ENCODE measurements at places on chromosomes 5 and 9.
A peak's percentile ranks its signal among the peaks of the same experiment; 100 is the strongest.

DNA sequence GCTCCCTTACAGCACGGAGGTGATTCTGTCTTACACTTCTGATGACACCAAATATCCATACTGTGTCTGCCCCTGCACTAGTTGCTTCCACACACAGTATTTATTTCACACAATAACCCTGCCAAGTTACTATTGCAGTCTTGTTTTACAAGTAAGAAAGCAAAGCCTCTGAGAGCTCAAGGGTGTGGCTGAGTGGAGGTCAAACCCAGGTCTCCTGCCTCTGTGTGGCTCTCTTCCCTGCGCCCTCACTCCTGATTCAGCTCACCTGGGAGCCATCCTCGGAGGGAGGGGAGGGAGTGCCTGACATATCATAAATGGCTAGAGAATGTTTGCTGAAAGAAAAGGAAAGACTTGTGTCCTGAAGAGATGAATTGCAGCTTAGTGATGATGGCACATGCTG is 41.0 kb downstream of the MVB12B start:
- DNase-seq, result no peak

GRCh38 chr9:21569721-21570120 is 87.6 kb upstream of the IFNE start:
- DNase-seq, result no peak

DNA sequence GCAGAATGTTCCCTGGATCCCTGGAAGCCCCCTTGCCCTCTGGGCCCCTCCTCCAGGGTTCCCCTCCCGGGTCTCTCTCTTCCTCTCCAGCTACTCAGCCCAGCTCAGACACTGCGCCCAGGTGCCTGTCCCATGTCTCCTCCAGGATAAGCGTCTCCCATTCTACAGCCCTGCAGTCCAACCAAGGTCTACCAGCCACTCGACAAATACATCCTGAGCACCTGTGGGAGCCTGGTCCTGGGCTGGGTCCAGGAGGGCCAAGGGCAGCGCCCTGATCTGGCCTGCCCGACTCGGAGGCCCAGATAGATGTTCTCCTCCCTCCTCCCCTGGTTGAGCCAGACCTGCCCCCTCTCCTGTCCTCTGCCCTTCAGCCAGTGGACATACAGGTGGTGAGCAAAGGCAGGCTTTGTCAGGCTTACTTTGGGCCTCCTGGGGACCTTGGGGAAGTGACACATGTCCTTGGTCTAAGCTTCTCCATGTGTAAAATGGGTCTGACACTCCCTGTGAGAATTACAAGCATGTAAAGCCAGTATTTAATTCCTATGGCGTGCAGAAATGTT is 1.4 kb downstream of the FLT4 start:
- DNase-seq, result no peak

GRCh38 chr9:12739014-12739652 is 35.7 kb upstream of the LURAP1L start:
- DNase-seq, result peak; percentile 12

DNA sequence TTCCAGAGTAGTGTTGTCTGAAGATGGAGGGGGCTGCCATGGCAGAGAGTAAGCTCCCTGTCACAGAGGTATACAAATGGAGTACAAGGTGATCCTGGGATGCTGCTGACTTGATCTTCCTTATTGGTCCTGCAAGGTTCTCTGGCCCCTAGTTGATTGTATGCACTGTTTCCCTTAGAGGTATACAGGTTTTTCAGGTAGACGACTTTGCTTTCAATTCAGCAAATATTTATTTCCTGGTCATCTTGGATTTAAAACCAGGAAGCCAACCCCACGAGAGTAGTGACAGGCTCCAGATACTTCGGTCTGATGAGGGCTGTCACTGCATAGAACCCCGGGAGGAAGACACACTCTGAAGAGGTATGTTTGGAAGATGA is 16.5 kb upstream of the TRIM14 start:
- DNase-seq, result no peak

DNA sequence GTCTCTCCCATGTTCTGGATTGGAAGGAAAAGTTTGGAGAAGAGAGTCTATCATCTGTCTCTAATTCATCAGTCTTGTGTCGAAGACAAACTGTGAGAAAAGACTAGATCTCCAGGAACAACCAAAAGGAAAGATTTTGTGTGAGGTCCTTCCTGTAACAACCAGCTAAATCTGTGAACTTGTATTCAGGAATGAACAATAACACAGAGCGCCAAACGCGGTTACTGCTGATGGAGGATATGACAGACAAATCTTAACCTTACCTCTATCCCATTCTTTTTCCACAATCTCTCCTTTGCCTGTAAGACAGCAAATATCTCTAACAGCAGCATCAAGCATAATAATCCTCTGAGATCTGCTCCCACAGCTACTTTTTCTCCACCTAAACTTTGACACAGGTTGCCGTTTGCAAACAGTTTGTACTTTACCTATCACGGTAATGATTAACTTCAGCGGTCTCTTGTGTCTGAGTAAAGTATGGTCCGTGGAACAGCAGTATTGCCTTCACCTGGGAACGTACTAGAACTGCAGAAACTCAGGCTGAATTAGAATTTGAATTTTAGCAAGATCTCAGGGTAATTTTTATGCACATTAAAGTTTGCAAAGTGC is 387.6 kb downstream of the ELAVL2 start:
- DNase-seq, result no peak

DNA sequence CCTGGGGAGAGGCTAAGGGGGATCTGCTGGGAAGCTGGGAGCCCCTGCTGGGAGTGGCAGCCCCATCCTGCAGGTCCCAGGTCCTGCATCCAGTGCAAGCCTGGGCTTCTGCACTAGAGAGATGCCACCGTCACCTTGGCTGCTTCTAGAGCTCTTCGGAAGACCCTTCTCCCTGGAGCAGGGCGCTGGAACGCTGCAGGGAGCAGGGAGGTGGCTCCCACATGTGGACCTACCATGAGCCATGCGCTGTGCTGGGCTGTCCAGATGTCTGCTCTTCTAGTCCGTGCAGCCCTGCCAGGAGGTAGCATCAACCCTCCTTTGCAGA is 90.9 kb upstream of the PHYKPL start:
- DNase-seq, result no peak

GRCh38 chr9:79089054-79089560 is 482.7 kb upstream of the TLE4 start:
- no peak for DNase-seq

DNA sequence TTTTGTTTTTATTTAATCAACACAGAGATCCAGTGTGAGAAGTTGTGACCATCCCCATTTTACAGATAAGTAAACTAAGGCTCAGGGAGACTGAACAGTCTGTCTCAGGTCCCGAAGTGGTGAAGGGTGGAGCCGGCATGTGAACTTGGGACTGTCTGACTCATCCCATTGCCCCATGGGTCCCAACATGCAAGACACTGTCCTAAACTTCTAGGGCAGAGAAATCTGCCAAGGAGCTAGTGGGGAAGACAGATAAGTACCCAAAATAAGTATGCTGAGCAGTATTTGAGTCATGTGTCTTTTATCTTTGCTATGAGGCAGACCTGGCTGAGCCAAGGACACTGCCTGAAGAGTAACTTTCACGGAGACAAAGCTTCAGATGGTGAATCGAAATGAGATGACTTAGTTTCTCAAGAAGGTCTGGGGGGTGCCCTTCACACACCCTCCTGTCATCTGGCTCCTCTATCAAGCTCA is 64.3 kb upstream of the SLC25A51 start:
- peak; percentile 68 for DNase-seq

DNA sequence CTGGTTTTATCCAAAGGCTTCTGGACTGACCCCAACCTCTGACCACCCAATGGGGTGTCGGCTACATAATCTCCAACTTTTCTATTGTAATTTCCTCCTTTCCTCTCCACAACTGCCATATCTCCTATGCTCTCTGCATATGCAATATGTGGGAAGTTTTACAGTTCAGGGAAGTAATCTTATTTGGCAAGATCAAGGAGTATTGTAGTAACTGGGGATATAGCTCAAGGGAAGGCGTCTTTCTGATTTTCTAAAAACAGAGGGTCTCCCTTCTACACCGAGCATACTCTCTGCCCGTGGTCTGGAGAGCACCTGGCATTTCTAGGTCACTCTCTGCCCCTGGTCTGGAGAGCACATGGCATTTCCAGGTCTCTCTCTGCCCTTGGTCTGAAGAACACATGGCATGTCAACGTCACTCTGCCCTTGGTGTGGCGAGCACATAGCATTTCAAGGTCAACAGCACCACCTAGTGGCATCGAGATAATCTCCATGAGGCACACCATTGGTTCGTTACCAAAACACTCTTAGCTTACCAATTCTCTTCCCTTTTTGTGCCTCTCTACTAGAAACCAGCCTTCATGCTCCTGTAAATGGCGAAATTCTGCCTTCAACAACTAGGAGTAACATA is 616.4 kb upstream of the NUDT12 start:
- DNase-seq, result peak; percentile 28

DNA sequence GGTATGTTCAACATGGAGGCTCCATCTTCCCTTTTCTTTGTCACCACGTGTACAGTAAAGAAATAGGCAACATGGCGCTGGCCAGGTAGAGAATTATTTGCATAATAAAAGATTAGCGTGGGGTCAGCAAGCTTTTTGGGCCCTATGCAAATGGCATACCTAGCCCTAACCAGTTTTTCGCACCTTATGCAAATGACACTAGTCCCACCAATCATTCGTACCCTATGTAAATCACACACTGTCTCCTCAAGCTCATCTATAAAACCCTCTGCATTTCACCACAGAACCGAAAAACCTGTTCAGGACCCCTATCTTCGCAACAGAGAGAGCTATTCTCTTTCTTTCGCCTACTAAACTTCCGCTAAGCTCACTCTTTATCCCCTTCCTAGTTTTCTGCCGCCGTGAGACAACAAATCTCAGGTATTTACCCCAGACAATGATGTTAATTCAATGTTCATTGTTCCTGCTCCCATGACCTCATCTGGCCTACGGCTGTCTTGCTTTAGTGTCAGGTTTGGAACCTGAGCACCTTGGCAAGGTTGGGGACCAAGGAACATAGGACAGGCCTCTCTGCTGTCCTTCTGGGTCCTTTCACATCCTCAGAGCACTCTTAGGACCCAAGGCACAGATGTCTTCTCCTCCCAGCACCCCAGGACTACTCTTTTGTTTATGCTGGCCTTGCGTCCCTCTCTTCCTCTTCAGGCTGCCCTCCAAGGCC is 180.7 kb upstream of the RAI14 start:
- DNase-seq, result no peak

- DNase-seq, result no peak
Measured at GRCh38 chr5:52725808-52726207, 61.9 kb upstream of the ITGA1 start.

DNA sequence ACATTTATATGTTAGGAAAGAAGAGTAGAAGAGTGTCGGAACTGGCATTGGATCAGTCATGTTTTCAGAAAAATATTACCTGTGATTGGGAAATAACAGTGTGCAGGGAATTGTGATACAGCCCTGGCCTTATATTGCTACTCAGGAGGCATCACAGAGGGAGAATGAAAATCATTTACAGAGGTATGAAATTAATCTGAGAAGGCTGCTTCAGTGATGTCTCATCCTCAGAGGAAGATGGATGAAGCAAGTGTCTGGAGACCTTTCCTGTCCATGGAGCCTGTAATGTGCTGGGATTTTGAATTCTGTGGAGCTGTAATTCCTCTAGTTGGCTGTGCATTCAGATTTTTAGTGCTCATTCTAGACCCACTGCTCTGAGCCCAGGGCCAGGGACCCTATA is 3.8 kb downstream of the ACTBL2 start:
- no peak for DNase-seq

GRCh38 chr5:159362220-159362619 is 31.9 kb upstream of the IL12B start:
- DNase-seq, result no peak

GRCh38 chr5:115661563-115661962 is 35.7 kb upstream of the TMED7 start:
- no peak for DNase-seq

GRCh38 chr5:171904886-171905285 is 101.6 kb downstream of the FBXW11 start:
- no peak for DNase-seq

DNA sequence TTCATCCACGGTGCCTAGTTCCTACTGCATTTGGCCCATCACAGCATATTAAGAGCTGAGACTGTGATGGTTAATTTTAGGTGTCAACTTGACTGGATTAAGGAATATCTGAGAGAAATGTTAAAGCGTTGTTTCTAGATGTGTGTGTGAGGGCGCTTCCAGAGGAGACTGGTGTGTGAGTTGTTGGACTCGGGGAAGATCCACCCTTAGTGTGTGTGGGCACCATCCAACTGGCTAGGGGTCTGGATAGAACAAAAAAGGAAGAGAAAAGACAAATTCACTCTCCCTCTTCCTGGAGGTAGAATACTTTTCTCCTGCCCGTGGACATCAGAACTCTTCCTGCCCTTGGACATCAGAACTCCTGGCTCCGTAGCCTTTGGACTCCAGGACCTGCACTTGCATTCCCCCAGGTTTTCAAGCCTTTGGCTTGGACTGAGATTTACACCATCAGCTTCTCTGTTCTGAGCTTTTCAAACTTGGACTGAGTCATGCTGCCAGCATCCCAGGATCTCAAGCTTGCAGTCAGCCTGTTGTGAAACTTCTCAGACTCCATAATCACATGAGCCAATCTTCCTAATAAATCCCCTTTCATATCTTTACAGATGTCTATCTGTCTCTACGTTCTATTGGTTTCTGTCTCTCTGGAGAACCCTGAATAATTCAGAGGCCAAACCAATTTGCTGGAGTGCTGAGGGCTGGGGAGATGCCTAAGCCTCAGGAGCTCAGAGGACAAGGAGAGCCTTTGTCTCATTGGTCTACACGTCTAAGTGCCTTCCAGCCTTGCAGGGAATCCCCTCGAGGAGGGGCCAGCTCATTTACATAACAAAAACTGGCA is 164.5 kb downstream of the DCP2 start:
- DNase-seq, result peak; percentile 87

DNA sequence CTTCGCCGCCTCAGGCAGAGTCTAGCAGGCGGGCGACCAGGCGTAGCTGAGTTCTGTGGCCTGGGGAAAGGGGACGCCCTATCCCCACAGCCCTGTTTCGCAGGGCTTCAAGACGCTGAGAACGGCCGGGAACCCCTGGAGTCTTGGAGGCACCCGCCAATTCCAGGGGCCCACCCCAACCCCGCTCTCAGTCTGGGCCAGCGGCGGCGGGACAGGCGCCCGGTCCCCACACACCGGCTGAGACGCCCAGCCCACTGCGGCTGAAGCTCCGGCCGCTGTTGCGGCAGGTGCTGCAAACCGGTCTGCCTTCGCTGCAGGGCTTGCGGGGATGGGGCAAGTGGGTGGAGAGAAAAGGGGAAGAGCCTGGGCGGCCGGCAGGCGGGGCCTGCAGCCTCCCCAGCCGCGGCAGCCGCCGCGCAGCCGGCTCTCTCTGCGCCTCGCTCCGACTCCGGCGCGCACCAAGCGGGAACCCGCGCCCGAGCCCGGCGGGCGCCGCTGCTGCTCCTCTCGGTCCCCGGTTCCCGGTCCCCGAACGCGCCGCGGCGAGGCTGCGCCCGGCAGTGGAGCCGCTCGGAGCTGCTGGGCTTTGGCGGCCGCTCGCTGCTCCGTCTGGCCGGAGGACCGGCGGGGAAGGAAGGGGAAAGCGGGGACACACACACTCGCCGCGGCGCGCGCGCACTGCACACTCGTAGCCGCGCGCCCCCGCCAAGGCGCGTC is at the start of gene PIP5K1B:
PIP5K1B (plus strand) TSS at position 427 of the 717 bp plus-strand sequence. CDS start 117,375 bp downstream, outside the sequence.
- peak; percentile 3 for DNase-seq

GRCh38 chr9:111483439-111483857 is 735 bp downstream of the ECPAS start:
- no peak for DNase-seq

GRCh38 chr5:151134228-151134627 is 23.4 kb downstream of the ANXA6 start:
- DNase-seq, result no peak

Measured in HFFc6 (cell line).